ENCODE measurements at places on chromosomes 7 and 10.
A peak's percentile ranks its signal among the peaks of the same experiment; 100 is the strongest.

DNA sequence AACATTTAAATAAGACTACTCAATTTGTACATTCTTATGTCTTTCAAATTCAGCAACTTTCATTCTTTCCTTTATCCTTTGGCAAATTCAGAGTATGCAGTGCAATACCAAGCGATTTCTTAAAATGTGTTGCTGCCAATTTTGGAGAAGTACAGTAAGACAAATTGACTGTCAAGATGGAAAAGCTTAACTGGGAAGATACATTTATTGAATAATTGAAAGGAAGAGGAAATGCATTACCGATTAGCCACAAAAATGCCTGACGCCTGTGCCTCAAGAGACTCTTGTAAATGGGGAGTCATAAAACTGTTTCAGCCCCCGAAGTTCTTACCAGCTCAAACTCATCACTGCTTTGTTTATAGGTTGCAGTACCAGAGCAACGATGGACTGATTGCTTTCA lies 373.3 kb upstream of the GALNT17 start:
- DNase-seq, result no peak

GRCh38 chr10:122962405-122962804 lies 8.4 kb upstream of the C10orf88 start:
- no peak for DNase-seq

- no peak for DNase-seq
Measured at GRCh38 chr10:73937333-73938043, 26.6 kb downstream of the PLAU start.

DNA sequence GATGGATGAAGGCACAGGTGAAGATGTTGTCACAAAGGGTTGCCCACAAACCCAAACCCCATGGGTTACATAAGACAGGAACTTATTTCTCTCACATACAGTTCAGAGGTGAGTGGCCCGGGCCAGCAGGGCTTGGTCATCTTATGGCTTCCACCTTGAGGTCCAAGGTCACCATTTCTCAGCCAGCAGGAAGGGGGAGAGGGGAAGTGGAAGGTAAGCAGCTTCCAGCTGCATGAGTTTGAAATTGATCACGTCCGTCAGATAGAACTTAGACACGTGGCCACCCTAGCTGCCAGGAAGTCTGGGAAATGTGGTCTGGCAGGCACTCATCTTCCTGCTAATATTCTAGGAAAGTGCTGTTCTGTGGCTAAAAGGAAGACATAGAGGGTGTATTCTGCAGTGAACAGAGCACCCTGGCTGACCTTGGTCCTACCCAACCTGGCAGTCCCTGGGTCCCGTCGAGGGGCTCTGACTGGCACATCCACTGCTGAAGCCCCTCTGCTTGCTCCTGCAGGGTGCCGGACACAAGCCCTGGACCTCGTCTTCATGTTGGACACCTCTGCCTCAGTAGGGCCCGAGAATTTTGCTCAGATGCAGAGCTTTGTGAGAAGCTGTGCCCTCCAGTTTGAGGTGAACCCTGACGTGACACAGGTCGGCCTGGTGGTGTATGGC lies 49.5 kb downstream of the VWA2 start:
- no peak for DNase-seq

DNA sequence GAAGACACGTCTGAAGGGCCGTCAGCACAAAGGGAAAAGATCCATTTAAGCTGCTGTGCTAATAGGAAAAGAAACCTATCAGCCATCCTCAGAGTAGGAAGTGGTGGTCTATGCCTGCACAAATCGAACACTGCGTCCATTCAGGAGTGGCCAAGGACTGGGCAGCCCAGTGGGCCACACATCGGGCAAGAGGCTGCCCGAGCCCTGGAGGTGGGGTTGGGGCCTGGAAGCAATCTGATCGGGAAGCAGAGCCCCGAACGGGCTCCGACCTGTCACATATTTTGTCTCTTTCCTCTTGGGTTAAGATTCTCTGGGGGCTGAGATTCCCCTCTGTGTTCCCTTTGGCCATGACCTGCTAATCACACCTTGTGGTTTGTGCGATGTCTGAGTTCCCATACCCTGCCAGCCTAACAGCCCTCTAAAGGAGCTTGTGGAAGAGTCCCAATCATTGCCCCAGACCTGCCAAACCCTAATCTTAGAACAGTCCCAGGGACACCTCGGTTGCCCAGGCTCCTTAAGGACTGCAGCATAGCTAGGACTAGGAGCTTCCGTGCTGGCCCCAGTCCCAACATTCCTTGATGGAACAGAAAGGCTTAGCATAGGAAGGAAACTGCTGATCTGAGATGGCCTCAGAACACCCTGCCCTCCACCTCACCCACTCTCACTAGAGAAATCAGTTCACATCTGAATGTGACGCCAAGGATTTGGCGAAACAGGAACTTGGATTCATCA lies 77.9 kb upstream of the SAMD8 start:
- DNase-seq, result no peak

DNA sequence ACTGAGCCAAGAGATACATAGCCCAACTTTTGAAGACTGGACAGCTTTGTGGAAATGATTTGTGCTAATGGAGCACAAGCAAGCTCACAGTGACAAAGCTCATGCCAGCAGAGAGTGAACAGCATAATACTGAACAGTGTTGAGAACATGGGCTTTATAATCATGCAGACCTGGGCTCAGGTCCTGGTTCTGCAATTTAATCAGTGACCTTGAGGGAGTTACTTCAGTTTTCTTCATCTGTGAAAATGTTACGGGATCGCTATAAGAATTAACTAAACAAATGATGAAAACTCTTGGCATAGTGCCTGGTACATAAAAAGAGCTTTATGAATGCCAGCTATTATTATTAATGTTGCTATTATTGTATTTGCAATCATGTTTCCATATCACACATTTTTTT lies 690.5 kb upstream of the LRRN3 start:
- no peak for DNase-seq

DNA sequence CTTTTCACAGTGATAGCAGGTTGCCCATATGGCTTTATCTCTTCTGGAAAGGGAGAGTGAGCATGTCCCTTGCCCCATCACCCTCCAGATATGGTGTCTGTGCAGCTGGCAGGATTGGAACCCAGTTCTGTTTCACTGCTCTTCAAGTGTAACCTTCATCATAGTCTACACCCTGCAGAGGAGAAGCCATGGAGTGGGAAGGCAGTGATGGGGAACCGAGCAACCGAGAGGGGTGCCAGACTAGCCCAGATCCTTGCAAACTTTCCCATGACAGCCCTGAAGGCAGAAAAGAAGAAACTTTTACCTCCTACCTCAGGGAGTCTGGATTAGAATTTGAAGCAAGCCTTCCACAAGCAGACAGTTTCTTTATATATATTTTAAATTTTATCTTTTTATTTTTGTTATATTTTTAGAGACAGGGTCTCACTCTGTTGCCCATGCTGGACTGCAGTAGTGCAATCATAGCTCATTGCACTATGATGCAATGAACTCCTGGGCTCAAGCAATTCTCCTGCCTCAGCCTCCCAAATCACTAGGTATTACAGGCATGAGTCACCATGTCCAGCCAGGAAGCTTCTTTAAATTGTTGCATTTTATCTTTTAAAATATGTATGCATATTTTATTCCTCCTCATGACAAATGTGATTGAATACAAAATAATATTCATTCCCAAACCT lies 133.3 kb downstream of the KCNMA1 start:
- no peak for DNase-seq

DNA sequence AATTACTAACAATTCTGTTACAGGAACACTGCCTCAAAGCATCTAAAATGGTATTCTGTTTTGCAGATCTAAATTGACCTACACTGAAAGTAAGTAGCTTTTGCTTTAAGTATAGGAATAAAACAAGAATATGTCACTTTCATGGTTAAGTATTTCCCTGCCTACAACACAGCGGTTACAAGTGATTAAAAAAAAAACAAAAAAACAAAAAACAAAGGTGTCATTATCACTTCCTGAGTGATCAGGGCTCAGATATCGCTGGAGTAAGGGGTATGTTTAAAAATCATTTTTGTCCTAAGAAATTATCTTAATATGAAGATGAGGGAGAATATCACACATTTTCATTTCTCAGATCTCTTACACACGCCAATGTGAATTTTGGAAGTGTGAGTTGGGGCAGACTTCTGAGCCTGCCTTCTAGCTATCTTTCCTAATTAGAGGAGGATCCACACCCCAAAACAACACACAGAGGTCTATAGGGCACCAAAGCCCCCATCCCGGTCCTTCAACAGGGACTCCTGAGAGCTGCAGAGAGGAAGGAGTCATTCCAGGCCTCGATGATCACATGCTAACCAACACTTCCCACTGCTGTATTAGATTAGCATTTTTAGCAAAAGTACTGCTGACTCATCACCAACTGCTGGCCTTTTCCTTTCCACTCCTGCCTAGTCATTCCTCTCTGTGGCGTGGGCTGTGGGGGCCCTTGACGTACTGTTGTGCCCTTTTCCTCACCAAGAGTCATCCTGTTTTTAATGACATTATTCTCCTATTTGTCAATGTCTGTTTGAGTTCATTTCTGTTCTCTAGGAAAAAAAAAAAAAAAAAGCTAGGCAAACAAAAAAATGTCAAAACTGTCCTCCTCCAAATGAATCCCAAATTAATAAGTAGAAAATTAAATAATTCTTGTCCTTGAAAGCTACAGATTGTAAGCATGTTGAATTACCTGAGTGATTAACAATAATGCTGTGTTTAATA lies 31.2 kb downstream of the PRTFDC1 start:
- DNase-seq, result peak; percentile 10

DNA sequence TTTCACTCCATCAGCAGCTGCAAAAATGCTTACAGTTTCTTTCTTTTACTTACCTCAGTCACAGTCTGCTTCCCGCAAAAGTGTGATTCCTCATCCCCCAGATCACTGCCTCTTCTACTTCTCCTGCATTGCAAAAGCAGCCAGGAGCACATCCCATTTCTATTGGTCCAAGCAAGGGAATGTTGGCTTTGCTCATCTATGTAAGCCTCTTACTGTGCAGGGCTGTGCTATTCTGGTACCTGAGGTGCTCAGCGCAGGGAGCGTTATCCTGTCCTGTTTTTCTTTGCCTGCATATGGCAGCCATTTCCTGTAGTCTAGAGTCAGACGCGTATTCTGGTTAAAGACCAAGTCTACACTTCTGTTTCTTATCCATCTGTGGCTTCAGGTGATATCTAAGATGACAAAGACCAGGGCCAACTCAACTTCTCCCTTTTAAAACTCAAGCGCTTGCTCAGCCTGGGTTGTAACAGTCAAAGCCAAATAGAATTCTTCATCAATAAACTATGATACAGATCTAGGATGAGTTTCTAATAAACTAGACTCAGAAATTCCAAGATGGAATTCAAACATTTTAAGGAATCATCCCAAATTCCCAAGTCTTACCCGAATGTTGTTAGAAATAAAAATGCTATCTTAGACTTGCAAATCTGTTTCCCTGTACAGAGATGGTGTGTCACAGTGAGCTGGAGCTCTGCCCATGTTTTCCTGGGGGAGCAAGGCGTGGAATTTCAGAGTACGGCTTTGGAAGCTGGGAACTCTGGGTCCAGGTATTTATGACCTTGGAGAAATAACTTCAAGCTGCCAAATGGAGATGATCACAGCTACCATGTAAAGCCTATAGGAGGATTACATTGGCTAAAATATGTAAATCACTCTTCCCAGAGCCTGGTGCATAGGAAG lies 6.1 kb upstream of the RBM17 start:
- DNase-seq, result no peak

DNA sequence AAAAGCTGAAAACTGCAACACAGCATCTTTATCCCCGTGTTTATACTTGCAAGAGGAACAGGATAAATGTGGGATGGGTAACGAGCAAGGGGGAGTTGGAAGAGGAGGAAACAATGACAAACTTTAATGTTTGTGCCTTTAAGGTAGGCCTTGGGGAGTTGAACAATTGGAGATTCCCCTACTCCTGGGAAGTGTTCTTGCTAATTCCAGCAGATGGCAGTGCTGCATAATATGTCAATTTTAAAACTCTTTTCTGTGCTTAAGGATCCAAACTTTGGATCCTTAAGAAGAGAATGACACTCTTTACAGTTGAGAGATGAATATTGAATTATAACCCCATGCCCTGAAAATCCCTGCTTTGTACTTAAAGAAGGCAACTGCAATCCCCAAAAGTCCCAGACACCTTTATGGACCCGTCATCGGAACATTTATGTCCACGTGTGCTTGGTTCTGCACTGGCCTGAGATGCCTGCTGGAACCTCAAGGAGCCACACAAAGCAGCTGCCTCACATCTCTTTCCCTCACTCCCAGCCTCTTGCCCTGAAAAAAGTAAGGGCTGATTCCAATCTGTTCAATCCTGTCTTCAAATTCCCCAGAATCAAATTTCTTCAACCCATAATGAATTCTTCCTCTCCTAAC lies 12.0 kb downstream of the IFIT5 start:
- peak; percentile 53 for DNase-seq

- DNase-seq, result peak; percentile 30
Measured at GRCh38 chr10:11757454-11757820, 15.3 kb downstream of the ECHDC3 start.

DNA sequence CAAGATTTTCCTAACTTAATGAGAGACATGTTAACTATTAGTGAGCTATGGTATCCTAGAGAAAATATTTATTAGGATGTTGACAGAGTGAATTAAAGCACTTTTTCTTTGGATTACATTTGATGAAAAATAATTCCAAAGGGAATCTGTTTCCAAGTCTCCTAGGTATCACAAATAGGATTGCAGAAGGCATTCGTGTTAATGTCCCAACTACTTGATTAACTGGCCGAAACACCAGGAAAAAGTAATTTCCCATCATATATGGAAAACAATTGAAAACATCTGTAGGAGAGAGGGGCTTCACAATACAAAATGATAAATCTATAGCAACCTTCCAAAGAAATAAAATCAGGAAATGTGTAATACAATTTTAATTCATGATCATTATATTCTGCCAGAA lies 406.7 kb downstream of the PARD3 start:
- no peak for DNase-seq

- no peak for DNase-seq
Measured at GRCh38 chr10:44813201-44813600, 97.9 kb upstream of the TMEM72 start.

GRCh38 chr7:40324914-40325313 lies 190.1 kb downstream of the SUGCT start:
- DNase-seq, result no peak

GRCh38 chr10:30742471-30742870 lies 112.9 kb upstream of the LYZL2 start:
- no peak for DNase-seq

DNA sequence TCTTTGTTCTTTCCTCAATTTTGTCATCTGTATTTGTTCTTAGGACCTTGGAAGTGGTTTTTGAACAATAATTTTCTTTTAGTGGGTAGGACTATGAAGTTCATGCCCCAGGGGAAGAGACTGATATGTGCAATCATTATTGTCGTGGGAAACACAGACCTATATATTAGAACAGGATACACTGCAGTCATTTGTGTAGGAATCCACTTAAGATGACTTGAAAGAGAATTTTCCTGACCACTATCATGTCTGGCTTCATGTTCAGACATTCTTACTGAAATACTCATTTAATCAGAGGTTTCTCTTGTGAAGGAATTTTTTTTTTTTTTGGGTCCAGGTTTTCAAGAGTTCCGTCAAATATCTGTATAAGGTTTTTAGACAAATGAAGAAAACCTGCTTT lies 163.6 kb downstream of the SUGCT start:
- no peak for DNase-seq

- DNase-seq, result no peak
Measured at GRCh38 chr7:150685219-150686029, at the start of gene GIMAP2. GIMAP2 (plus strand) TSS chr7:150685706; CDS start chr7:150687060, 1,354 bp downstream.

All from HEK293T (cell line).